Breast epithelium (tissue), 4 donors: ENCODE measurements at places on chromosomes 2 and 18. TPM values are rescaled to one million over a fixed set of nuclear protein-coding genes. Genes with fewer than 3 reads are reported as not detected.

DNA sequence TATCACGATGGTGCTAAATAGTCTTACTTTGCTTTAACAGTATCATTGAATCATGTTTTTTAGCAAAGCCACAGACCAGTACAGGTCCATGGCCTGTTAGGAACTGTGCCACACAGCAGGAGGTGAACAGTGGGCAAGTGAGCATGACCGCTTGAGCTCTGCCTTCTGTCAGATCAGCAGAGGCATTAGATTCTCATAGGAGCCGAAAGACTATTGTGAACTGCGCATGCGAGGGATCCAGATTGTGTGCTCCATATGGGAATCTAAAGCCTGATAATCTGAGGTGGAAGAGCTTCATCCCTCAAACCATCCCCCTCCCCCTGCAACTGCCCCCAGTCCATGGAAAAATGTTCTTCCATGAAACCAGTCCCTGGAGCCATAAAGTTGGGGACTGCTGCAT, 102.3 kb upstream of the OSR1 start:
- H3K4me3 ChIP-seq: no peak overlapping the region
- H3K27me3 ChIP-seq: no peaks in the 10 kb centered on the region
- no peak for DNase-seq
- H3K36me3 ChIP-seq: no peaks in the 10 kb centered on the region
- no peaks in the 10 kb centered on the region for H3K4me1 ChIP-seq
- H3K27ac ChIP-seq: no peak overlapping the region

DNA sequence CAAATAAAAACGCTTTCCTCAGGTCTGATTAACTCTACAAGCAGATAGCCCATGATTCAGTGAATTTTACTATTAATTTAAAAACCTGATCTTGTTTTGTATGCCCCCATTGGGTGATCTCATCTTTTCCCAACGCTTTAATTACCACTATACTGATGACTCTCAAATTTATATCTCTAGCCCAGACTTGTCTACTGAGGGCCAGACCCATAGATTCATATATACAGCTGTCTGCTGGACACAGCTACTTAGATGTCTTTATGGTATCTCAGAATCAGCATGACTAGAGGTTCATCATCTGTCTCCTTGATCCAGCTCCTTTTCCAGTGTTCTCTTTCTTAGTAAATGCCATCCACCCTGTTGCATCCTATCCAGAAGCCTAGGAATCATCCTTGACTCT, 33.8 kb downstream of the TAF1B start:
- H3K27ac ChIP-seq: no peak overlapping the region
- peaks cover 3% of the 10 kb centered on the region for H3K36me3 ChIP-seq
- no peaks in the 10 kb centered on the region for H3K4me1 ChIP-seq
- DNase-seq: no peak

DNA sequence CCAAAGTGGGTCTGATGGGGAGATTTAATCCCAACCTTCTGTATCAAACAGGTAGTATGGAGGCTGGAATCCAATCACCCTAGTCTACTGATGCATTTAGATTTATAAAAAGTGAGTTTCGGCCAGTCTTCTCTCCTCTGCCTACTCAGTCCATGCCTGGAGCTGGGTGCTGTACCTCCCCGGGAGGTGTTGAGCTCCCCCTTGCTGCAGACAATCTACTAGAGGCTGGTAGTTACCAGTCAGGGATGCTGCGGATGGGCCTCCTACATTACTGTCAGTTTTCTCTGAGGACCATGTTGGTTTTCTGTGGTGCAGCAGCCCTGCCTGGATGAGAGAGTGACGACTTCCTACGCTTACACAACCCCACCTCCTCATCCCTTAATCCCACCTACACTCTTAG, 118.6 kb upstream of the CELF4 start:
- H3K27ac ChIP-seq: no peak overlapping the region
- H3K4me1 ChIP-seq: no peaks in the 10 kb centered on the region
- H3K36me3 ChIP-seq: no peaks in the 10 kb centered on the region
- no peak for DNase-seq

- no peak overlapping the region for H3K4me3 ChIP-seq
- H3K27ac ChIP-seq: no peak overlapping the region
- no peak for DNase-seq
- H3K36me3 ChIP-seq: no peaks in the 10 kb centered on the region
- H3K4me1 ChIP-seq: no peaks in the 10 kb centered on the region
- H3K27me3 ChIP-seq: no peaks in the 10 kb centered on the region
Measured at GRCh38 chr18:76981396-76981968, 151.1 kb downstream of the MBP start.

GRCh38 chr18:69371729-69372128, 29.0 kb upstream of the DOK6 start:
- H3K4me1 ChIP-seq: no peaks in the 10 kb centered on the region
- no peak for DNase-seq
- H3K27me3 ChIP-seq: no peaks in the 10 kb centered on the region
- H3K27ac ChIP-seq: no peak overlapping the region
- H3K4me3 ChIP-seq: no peak overlapping the region

The DNER gene
- total RNA-seq: 1.3 TPM

The VWC2L gene
- total RNA-seq: not detected

The MOGAT1 gene
- total RNA-seq: 0.98 TPM

The GCG gene
- not detected for total RNA-seq
